EL (cell line): ENCODE measurements at places on chromosomes 12 and 14.

DNA sequence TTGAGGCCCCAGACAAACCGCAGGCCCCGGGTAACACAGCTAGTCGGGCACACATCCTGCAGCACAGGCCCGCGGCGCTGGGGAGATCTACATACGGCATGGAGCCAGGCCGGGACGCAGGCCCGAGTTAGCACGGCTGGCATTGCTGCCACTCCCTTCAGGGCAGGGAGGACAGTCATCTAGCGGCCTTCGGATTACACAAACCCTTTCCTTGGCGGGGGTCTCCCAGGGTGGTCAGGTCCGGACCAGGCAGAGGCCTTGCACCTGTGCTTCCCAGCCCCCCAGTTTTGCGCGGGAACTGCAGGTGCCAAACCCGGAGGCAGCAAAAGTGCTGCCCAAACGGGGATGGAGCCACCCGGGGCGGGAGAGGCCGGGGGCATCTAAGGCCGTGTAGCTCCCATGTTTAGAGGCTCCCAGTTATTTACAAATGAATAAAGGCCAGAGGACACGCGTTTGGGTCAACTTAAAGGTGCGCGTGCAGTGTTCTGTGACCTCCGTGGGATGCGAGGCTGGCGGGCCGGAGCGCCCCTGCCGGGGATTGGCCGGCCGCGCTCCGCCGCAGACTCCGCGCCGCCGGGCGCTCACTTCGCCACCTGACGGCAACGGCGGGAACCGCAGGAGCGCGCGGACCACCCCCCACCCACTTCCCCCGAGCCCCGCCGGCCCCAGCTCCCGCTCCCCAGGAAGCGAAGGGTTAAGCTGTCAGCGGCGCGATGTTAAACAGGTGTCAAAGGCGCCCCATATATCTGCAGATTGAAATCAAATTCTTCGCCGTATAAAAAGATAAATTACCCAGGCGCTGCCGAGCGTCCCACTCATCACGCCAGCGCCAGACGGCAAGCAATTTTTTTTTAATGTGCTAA lies 18.1 kb downstream of the VSX2 start:
- peak; percentile 32 for DNase-seq

DNA sequence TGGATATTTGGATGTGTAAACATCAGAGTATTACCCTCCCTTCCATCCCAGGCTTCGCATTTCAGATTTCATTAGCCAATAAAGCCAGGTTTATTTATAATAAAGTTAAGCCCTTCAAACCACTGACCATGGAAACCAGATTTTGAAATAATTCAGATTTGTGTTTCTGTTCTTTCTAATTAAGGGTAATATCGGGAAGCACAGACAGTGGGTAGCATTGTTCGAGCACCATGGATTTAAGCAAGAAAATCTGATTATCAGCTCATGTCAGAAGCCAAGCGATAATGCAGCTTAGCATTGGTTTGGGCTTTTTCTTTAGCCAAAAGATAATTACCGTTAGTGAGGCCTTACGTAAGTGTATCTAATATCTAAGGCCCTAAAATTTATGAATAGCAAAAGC lies 116.1 kb downstream of the C12orf42 start:
- DNase-seq = no peak

GRCh38 chr12:29012673-29013072 lies 136.4 kb upstream of the FAR2 start:
- DNase-seq = no peak

GRCh38 chr12:131533139-131533538 lies 177.8 kb upstream of the SFSWAP start:
- DNase-seq = no peak

- no peak for DNase-seq
These were observed 148.2 kb upstream of the NAV3 start for GRCh38 chr12:77682488-77682887.

DNA sequence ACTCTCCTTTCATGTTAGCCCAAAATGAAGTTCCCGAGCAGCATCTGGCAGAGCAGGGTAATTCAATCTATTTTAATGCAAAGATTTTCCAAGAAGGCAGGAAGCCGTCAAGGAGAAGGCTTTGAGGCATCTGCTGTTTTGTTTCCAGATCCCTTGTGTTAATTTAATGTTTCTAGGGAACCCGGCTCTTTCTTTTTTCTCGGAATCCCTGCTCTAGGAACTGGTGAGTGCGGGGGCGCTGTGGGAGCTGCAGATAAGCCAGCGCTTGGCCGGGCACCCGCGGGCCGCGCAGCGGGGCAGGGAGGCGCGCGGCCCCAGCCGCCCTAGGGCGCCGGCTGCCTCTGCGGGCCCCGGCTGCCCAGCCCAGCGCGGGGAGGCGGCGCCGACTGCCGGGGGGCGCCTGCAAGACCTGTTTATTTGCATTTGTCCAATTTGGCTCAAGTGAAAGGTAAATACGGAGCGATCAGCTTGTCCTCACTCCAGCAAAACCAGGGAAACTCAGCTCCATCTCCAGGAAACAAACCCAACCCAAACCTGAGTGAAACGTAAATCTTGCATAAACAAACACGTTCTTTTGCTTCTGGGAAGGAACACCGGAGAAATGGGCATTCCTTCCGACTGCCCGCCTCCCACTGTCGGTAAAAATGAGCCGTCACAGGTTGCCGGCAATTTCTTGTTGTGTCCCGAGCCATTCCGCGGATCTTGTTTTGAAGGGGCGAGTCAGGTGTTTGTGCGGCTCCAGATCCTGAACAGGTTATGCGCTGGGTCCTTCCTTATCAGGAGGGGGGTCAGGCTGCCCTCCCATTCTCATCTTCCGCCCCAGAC lies 65.1 kb downstream of the CRADD start:
- peak; percentile 81 for DNase-seq

DNA sequence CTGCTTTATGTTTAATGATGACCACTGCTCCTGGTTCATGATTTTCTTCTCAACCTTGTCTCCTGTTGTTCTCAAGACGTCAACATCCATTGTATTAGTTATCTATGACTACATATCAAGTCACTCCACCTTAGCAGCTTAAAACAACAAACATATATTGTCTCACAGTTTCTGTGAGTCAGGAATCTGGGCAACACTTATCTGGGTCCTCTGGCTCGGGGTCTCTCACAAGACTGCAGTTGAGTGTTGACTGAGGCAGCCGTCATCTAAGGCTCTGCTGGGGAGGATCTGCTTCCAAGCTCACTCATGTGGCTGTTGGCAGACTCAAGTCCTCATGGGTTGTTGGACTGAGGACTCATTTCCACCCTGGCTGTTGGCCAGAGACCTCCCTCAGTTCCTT lies 27.3 kb upstream of the FRS2 start:
- DNase-seq = no peak
